DMS53 (cell line): ENCODE measurements at places on chromosomes 2 and 18.
A peak's percentile ranks its signal among the peaks of the same experiment; 100 is the strongest.

DNA sequence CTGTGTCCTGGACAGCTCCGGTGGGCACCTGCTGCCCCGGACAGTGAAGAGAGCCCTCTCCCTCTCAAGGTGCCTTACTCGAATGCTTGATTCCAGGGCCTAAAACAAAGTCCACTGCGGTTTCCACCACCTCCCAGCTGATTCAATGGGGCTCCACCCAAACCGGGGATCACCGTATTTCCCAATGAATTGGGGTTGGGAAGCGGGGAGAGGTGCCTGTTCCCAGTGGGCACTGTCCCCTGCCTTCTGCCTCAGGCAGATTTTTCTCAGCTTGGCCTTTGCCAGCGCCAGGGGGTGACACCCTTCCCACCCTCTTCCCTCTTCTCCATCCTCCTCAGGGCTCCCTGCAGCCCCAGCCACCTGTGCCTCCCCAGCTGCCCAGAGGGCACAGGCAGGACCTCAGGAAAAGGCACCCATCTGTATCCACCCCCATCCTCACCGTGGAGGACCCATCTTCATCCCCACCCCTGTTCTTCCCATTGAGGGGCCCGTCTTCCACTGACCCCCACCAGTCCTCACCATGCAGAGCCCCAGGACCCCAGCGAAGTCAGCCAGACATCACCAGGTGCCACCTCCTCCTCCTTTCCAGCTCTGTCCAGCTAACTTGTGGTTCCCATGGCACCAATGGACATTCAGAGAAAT, 66.7 kb upstream of the HPCAL1 start:
- no peak for DNase-seq

GRCh38 chr18:55420665-55421307, 167.2 kb downstream of the TCF4 start:
- no peak for DNase-seq

GRCh38 chr18:49500201-49500921, 13.3 kb upstream of the C18orf32 start:
- DNase-seq, result no peak

DNA sequence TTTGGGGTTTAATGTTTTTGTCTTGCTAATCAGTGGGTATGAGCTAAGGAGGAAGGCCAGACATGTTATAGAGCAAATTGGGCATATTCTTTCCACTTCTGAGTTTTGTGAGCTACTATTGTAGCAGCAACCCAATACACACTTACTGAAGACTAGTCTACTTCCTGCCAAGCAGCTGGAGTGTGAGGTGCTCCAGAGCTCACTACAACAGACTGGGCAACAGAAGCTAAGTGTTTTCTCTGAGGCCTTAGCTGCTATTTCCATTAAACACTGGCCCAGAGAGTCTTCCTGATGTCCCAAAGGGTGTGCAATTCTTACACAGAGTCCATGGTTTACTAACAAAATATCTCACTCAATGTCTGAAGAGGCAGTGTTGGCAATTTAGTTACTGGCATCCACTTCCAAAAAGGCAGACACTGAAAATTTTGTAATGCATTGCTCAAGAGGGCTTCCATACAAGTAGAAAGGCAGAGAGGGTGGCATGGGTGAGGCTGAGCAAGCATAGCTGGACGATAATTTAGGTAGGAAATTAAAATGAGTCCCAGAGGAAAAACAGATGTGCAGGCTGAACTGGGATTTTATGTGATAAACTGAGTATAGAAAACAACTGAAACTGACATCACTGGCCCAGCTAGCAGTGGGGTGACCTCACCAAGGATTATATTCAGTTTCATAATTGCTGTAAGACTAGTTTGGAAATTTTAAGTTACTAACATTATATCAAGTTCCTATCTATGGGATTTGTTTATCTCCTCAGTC, 68.6 kb downstream of the ZC3H6 start:
- peak; percentile 34 for DNase-seq

DNA sequence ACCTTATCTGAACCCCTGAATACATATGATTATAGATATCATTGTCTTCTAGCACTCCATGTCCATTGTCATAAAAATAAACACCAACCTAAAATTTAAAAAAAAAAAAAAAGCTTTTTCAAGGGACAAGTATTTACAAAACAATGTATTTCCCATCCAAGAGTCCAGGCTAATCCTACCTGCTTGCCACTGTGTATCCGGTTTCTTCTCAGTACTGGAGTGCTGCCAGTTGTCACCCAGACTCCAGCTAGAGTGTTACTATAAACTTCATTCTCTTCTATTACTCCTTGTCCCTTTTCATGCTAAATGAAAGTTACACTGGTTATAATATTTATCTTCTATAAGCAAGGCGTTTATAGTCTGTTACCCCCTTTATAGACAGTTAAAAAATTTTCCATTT, 35.8 kb downstream of the MSH6 start:
- DNase-seq, result no peak

GRCh38 chr2:172549131-172549530, 6.8 kb upstream of the PDK1 start:
- no peak for DNase-seq

GRCh38 chr2:182767578-182767977, 51.5 kb downstream of the DNAJC10 start:
- peak; percentile 68 for DNase-seq

DNA sequence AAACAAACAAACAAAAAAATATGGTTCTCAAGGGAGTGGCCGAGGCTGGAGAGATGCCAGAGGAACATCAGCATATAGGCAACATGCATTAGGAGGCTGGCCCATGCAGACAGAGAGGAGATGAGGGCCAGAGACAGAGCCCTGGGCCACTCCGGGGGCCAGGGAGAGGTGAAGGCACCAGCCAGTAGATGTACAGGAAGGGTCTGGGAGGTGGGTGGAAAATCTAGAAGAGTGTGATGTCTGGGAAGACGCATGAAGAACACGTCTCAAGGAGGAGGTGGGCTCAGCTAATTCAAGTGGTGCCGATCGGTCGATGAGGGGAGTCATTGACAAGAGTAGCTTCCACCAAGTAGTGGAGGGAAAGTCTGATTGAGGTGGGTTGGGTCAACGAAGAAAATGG, 79.9 kb downstream of the ZCCHC2 start:
- no peak for DNase-seq

DNA sequence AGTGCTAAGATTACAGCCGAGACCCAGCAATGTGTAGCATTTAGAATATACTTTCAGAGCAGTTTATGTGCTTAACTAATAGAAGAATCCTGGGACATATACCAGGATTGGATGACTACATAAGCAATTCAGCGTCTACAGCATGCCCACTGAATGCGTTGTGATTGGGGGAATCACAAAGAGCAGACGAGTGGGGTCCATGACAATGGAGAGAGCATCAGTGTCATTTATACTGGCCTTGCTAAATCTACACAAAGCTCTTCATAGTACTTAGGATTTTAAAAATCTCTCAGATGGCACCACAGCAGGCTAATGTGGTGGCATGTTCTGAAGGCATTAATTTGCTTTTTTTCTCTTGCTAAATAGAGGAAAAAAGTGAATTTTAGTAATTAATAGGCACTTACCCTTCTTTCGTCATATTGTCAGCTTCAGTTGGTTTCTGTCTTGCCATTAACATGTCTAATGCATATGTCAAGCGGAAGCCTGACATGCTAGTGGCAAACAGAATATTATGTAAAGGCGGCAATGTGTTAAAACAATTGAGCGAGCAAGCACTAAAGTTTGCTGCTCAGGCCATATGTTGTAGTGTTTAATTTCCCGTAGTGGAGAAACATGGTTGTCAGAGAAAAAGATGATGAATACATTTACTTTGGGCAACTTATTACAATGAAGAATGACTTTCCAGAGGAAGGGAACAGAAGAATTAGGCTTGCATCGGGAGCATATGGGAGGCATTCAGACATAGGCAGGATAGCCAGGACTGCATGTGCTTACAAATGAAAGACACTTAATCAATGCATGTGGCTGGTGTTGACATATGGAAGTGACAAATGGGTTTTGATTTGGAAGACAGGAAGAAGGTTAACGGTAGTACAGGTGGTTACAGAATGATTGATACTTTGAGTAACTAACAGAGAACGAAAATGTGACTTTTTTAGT, 145.2 kb downstream of the ICOS start:
- no peak for DNase-seq

GRCh38 chr2:11056614-11057013, 98.7 kb upstream of the SLC66A3 start:
- no peak for DNase-seq

DNA sequence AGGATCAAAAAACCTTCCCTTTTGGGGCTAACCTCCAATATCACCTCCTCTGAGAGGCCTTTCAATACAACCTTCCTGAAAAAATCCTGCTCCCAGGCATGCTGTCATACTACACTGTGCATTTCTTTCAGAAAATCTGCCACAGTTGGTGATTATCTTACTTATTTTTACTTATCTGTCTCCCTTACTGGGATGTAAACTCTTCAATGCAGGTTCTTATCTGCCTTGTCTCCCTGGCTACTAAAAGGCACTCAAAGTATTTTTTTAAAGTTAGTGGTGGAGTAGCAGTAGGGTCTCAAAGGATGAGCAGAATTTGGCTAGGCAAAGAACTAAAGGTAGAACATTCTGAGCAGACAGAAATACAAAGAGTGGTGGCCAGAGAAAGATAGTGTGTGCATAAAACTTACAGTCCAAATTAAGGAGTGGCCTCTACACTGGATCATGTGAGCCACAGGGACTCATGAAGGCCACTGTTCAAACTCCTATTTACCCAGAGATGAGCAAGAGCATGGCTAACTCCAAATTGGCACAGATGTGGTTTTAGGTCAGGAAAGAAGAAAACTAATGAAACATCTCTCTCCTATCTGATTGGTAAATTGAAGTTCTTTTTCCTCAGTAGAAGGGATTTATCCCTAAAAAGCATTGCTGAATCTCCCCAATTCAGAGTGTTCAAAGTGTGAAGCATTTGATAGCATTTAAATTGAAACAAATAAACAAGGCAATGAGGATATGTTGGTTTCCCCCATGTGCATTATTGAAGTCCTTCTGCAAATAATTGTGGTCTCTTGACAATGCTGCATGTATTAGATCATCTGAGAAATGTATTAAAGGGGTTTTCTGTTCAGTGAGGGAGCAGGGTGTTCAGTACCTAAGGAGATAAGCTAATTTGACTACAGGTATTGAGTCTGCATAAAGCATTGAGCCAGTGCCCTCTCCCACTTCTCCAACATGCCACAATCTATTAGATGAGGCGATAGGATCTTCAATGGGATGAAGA, 285.5 kb downstream of the MREG start:
- DNase-seq, result no peak

DNA sequence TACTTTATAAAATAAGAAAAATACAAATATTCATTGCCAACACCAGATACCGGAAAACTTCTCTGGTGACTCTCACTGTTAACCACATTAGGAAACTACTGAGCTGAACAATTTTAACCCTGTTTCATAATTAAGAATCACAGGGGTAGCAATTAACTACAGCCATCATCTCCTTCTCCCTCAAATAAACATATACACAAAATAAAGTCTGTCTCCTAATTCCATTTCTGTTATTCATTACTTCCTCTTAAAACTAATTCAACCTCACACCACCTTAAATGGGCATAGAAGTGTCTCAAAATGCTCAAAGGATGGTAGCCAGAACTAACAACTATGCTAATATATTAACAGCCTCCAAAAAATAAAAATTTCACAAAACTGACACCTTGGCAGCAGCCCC, 60.7 kb downstream of the ACVR1 start:
- no peak for DNase-seq

GRCh38 chr2:69298261-69298660, 88.8 kb downstream of the GFPT1 start:
- no peak for DNase-seq

- DNase-seq, result no peak
Observed at GRCh38 chr2:190320696-190321095, 1.1 kb upstream of the HIBCH start.

GRCh38 chr2:237566401-237567235, at the start of gene PRLH:
Gene PRLH, plus strand, starts transcription at chr2:237566574. Its CDS starts 0 bp downstream, at chr2:237566574.
- DNase-seq, result no peak

- no peak for DNase-seq
Observed at GRCh38 chr2:210215120-210215519, 10.1 kb downstream of the ACADL start.

DNA sequence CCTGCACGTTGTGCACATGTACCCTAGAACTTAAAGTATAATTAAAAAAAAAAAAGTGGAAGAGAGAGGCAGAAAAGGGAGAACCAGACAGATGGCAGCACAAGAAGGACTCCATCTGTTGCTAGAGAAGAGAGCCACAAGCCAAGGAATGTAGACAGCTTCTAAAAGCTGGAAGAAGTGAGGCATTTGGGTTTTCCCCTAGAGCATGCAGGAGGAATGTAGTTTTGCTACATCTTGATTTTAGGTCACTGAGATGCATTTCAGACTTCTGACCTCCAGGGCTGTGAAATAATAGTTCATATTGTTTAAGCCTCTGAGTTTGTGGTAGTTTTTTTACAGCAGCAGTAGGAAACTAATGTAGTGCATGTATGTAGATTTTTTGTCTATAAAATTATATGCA, 46.0 kb downstream of the CAVIN2 start:
- DNase-seq, result no peak

DNA sequence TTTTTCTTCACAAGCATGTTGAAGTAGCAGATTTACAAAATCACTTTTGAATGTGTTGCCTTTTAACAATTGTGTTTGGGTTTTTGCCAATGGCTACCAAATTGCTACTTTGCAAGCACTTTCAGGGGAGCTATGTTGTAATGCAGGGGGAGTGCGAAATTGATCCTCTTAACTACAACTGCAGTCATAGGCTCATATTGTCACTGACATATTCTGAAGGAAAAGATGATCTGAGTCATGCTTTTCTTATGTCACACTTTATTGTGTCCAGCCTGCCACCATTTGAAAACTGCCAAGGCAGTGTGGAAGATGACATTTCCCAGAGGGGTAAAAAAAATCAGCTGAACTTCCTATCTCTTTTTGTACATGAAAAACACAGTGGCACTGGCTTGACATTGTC, 74.9 kb downstream of the GPD2 start:
- no peak for DNase-seq

DNA sequence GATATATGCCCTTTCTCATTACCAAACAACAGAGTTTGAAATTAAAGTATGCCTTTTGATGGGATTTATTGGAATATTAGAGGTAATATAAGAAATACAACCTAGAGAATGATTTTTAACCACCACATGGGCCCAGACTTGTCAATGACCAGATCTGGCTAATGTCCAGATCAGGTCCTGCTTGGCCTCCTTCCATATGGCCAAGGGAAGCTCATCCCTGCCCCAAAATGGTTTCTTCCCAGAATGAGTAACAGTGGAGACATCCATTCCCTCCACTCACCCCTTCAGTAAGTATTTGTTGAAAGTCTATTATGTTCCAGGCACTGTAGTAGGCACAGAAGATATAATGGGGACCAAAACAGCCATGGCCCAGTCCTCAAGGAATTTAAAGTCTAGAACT, 54.9 kb downstream of the ANTXR1 start:
- DNase-seq, result no peak

GRCh38 chr18:77522051-77522675, 272.5 kb downstream of the GALR1 start:
- no peak for DNase-seq

DNA sequence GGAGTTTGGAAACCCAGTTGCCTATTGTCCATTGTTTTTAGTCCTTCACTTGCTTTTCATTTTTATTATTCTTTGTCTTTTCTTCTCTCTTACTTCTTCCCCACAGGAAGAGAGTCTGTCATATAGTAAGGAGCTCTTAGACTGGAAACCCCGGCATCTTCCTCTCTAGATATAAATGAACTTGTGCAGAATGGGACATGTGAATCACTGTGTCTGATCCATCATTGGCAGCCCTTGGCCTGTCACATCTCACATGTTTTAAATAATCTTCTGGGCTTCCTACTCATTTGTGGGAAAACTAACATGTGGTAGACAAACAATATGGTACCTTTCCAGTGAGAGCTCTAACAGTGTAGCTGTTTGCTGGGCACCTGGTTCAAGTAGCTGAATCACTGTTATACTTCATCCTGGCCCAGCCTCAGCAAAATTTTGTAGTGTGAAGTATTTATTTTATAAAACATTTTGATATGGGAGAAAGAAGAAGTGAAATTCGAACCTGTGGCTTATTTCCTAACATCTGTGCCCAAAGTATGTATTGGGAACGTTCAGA, 112.8 kb downstream of the PHLPP1 start:
- peak; percentile 49 for DNase-seq
